ENCODE measurements at places on chromosomes 13 and 19.

DNA sequence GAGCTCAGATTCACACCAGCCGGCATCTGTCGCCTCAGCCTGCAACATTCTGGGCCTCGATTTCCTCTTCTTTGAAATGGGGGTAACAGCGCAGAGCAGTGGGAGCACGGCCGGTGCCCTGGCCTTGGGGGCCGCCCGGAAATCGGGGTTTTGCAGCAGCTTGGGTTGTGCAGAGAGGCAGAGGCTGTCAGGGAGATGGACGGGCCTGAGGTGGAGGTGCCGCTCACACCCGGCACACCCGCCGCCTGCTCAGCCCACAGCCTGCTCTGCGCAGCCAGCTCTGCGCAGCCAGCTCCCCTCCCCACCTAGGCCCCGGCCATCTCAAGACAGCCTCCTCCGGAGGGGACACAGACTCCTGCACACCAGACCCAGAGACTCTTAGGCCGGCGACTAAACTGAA lies 10.6 kb downstream of the KLF2 start:
- no peak for DNase-seq

GRCh38 chr13:77290342-77290741 lies 36.6 kb downstream of the MYCBP2 start:
- no peak for DNase-seq

DNA sequence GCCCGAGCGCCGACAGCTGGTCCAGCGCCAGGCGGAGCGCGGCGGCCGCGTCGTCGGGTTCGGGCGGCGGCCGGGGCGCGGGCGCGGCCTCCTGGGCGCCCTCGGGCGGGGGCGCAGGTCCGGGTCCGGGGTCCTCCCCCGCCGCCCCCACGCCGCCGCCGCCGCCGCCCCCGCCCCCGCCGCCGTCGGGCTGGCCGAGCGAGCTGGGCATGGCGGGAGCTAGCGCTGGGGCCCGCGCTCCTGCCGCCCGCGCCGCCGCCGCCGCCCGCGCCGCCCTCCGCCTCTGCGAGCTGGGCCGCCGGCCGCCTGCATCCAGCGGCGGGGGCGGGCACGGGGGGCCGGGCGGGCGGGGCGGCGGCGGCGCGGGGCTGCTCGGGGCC lies 287 bp downstream of the MEX3D start:
- DNase-seq = no peak

- no peak for DNase-seq
Observed at GRCh38 chr13:76929320-76929719, 19.0 kb upstream of the ACOD1 start.

DNA sequence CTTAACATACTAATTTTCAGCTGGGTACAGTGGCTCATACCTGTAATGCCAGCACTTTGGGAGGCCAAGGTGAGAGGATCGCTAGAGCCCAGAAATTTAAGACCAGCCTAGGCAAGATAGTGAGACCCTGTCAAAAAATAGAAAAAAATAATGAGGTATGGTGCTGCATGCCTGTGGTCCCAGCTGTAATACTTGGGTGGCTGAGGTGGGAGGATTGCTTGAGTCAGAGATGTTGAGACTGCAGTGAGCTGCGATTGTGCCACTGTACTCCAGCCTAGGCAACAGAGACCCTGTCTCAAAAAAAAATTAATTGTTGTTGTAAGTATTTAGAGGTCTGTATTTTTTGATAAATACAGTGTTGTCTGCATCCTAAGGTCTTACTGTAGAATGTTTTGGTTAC lies 66.8 kb downstream of the FNDC3A start:
- DNase-seq = no peak

DNA sequence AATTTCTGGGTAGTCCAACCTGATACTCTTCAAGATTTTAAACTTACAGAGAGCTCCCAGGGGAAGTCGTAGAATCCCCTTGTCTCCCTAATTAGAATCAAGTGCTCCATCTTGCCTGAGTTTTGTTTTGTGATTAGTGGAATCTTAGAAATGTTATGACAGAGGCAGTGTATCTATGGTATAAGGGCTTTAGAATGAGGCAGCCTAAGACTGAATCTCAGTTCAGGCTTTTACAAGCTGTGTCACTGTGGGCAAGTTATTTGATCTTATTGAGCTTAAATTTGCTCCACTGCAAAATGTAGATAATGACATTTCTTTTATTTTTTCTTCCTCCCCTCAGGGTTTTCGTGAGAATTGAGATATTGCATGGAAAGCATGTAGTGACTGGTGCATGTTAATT lies 215.5 kb downstream of the POSTN start:
- no peak for DNase-seq

DNA sequence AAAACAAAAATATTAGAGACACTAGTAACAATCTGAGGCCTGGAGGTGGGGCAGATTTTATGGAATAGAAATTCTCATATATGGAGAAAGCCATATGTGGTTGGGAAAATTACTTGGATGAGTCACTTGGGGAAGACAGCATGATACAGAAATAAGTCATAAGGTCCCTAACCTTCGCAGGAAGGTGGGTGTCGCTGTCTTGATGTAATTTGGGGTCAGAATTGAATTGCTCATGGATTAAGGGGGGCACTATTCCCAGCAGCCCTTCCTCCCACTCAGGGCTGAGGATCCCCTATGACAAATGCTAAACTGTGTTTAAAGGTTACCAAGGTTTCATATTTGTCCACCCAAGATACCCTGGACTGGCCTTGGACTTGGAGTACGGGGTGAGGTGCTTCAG lies 5.0 kb downstream of the RDH8 start:
- no peak for DNase-seq

GRCh38 chr13:23628765-23629565 lies 58.8 kb downstream of the TNFRSF19 start:
- DNase-seq = no peak

DNA sequence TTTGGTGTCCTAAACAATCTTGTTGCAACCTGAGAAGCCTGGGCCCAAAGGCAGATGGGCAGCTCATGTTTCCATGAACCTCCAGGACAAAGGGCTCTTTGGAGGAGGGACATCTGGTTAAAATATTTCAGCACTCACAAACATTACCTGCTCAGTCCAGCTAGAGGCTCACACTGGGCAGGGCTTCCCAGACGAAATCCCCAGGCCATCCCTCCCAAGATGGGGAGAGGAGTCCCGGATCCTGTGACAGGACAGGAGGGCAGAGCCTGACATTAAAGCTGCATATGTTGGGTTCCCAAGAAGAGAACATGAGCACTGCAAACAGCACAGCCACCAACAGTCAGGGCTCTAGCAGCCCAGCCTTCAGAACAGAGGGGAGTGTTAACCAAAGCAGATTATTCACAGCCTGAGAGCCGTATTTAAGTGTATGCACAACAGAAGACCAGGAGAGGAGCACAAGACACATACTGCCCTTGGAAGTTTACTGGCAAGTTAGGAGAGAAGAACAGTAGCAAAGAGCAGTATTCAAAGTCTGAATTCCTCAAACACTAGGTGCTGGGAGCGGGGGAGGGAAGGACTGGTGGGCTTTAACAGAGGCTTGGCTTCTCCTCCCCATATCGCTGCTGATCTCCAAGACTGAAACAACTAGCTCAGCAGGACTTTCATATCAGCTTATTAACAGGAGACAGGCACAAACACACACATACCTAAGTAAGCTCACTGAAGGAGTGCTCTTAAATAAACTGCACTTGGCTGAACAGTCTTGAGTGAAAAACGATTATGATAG lies 12.3 kb downstream of the ATP7B start:
- no peak for DNase-seq

- DNase-seq = no peak
Observed at GRCh38 chr13:109821103-109821502, 34.7 kb upstream of the IRS2 start.

DNA sequence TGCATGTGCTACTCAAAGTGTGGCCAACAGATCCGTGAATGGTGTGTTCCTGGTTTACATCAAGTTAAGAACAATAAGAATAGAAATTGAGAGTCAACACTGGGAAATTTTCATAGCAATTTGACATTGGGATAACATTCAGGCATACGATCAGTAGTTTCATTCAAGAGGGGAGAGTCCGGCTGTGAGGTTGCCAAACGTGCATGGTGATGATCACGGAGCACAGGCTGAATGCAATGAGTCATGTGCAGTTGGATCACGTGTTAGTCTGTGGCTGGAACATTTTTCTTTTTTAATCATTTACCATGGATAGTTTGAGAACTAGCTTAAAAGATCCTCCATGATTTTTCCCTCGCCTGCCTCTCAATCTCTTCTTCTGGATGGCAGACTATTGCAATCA lies 2.5 kb upstream of the DCT start:
- no peak for DNase-seq

- peak; percentile 79 for DNase-seq
Observed at GRCh38 chr19:50357178-50358100, 8.0 kb downstream of the NAPSA start.

- no peak for DNase-seq
Observed at GRCh38 chr13:86188170-86188569, 389.0 kb upstream of the SLITRK6 start.

- DNase-seq = no peak
Observed at GRCh38 chr13:95698047-95698749, 21.3 kb downstream of the DNAJC3 start.

- DNase-seq = no peak
Observed at GRCh38 chr13:100298691-100299090, 209.8 kb downstream of the PCCA start.

- no peak for DNase-seq
Observed at GRCh38 chr13:27391471-27391870, 32.9 kb upstream of the GTF3A start.

DNA sequence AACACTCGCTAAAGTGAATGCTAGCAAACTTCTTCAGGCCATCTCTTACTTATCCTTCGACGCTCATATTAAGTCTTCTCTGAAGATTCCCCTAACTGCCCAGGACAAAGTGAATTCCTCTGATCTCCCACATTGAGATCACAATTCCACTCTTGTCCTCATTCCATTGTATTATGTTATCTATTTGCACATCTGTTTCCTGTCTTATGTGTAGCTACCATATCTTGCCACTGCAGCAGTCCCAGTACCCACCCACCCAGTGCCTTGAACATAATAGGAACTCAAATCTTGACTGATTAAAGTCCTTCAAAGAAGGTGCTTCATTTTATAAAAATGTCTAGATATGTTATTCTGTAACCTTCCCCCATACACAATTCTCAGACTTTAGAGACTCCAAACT lies 702.3 kb downstream of the DIAPH3 start:
- DNase-seq = no peak

DNA sequence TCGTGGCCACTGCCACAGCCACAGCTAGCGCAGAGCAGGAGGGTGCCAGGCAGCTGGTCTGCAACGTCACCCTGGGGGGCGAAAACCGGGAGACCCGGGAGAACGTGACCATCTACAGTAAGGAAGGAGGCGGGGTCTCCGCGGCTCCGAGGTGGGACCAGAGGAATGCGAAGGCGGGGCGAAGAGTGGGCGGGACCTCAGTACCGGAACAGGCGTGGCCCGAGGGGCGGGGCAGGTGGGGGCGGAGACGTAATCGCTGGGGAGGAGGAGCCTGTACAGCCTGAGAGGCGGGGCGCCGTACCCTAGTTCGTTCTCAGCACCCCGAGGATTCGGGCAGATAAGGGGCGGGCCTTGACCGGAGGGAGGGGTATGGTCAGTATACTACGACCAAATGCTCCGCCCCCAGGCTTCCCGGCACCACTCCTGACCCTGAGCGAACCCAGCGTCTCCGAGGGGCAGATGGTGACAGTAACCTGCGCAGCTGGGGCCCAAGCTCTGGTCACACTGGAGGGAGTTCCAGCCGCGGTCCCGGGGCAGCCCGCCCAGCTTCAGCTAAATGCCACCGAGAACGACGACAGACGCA lies 2.5 kb downstream of the ICAM5 start:
- peak; percentile 67 for DNase-seq

- DNase-seq = no peak
Observed at GRCh38 chr13:75161804-75162203, 320.2 kb downstream of the TBC1D4 start.

DNA sequence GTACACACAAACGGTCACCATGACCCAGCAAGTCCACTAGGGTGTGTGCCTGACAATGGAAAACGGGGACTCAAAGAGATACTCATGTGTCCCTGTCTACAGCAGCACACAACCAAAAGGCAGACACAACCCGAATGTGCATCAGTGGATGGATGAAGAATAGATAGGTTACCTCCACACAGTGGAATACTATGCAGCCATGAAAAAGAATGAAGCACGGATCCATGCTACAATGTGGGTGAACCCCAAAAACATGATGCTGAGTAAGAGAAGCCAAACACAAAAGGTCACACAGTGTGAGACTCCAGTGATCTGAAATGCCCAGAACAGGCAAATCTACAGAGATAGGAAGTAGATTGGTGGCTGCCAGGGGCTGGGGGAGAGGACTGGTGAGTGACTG lies 9.0 kb downstream of the CERS1 start:
- DNase-seq = no peak

- DNase-seq = no peak
Observed at GRCh38 chr13:37319031-37319443, 213.6 kb upstream of the CSNK1A1L start.

DNA sequence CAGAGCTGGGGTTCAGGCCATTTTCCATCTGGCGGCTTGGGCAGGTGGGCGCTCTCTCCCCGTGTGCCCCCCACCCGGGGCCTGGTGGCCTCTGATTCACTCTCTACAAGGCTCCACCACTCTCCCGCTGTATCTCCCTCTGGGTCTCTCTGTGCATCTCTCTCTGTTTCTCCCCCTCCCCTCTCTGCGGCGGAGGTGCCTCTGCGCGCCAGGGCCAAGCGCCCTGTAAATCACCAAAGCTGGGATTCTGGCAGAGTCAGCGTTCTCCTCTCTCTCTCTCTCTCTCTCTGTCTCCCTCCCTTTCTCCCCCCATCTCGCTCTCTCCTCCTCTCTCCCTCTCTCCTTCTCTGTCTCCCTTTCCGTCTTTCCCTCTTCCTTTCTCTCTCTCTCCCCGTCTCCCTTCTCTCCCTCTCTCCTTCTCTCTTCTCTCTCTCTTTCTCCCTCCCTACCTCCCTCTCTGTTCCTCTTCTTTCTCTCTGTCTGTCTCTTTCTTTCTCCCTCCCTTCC lies 3.9 kb downstream of the NFIC start:
- no peak for DNase-seq

DNA sequence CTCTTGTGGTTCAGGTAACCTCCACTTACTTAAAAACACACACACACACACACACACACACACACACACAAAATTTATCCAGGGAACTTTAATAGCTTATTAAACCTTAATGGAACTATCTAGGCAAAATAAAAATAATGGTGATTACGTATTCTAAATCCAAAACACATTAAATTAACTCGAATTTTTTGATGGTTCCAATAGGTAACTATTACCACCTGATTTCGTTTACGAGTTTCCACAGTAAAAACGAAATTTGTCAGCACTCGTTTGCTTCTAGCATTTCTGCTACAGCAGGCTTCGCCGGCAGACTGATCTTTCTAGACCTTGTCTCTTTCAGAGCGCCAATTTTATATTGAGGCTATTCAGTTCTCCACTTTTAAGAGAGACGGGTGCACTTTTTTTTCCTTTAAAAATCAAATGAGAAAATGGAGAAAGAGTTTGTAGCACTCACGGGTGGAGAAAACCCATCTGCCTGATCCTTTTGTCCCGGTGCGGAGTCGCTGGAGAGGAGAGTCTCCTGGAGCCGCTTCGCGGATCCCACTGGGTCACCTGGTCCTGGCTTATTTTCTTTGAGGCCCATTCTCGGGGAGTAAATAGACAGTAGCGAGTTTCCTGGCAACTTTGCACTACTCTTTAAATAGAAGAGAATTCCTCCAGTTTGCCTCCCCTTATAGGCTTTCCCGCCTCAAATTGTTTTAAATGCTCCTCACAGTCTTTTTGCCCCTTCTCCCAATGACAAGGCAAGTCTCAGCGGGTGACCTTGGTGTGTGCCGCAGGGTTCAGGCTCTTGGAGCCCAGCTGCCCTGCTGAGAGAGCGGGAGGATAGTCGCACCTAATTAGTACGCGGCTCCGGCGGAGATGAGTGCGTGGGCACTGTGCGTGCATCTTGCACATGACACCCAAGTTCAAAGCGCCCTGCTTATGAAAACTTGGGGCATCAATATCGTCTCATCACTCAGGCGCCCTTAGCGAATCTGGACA lies 117.0 kb downstream of the KCNRG start:
- DNase-seq = no peak

Data from stimulated activated CD4-positive, alpha-beta T cell treated with anti-CD3 and anti-CD28 coated beads, Interleukin-4, amount 100 ng/mL, for 48 hours (primary cell).